GM12891 (cell line): ENCODE measurements at places on chromosomes 11 and 22.

GRCh38 chr11:79762279-79762921 is 321.6 kb upstream of the TENM4 start:
- no peak for DNase-seq

DNA sequence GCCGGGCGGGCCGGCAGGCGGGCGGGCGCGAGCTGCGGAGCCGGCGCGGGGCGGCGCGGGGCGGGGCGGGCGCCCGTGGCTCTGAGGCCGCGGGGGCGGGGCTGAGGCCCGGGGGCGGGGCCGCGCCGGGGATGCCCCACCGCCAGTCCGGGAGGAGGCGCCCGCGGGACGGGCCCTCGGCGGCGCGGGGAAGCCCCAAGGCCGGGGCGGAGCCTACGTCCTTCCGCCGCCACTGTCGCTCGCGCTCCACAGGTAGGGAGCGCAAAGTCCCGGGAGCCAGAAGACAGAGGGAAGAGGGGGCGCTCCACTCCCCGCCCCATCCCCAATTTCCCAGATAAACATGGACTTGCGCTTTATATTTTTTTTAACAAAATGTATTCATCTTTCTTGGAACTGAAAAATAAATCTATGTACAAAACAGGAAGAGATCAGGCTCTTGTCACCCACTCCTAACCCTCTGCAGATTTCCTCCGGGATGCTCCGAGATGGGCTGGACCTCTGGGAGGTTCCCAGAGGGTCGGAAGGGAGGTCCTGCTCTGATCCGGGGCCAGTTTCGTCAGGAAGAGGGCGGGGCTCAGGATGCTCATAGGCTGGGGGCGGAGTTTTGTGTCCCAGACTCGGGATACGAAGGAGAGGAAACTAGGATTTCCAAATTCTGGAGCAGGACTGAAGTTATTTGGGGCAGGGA is at the start of gene MAP4K2:
MAP4K2 (minus strand) TSS at position 57 of the 688 bp plus-strand sequence. CDS start 65 bp downstream, outside the sequence.
- DNase-seq, result peak; percentile 98

DNA sequence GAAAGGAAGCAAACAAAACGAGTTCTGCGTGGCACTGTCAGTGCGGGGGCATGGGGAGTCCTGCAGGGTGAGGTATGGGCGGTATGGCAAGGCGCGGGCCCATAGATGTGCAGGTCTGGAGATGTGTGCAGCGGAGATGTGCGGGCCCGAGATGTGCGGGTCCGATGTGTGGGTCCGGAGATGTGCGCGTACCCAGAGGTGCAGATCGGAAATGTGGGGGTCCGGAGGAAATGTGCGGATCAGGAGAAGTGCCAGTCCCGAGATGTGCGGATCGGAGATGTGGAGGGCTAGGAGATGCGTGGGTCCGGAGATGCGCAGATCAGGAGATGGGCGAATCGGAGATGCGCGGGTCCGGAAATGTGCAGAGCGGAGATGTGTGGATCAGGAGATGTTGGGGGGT is 35.9 kb downstream of the CDPF1 start:
- DNase-seq, result no peak

GRCh38 chr11:117759305-117759704 is 37.7 kb downstream of the DSCAML1 start:
- DNase-seq, result no peak

DNA sequence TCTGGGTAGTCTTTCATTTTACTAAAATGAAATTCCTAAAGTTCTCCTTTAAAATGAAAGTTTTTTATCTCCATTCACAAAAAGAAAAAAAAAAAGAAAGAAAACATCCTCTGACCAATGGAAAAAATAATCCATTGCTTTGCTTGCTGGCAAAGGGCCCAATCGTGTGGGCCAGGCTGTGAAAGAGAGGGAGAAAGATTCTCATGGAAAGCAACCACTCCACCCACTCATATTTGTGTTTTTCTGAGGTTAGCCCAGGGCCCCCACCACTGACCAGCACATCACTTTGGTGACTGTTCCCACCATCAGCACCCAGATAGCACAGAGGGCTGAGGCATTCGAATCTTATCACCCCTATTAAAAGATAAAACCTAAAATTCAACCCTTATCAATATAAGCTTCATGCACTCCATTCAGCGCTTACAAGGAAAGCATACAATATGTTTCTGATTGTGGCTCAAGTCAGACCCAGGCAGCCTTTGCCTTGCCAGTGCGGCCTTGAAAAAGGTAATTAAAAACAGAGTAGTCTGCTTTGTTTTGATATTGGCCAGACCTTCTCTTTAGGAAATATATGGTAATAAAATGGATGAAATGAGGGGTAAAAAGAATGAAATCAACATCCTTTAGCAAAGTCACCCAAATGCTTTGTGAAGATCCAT is 192.8 kb downstream of the ETS1 start:
- no peak for DNase-seq

- peak; percentile 84 for DNase-seq
Measured at GRCh38 chr11:118924591-118925585, 838 bp downstream of the BCL9L start.

DNA sequence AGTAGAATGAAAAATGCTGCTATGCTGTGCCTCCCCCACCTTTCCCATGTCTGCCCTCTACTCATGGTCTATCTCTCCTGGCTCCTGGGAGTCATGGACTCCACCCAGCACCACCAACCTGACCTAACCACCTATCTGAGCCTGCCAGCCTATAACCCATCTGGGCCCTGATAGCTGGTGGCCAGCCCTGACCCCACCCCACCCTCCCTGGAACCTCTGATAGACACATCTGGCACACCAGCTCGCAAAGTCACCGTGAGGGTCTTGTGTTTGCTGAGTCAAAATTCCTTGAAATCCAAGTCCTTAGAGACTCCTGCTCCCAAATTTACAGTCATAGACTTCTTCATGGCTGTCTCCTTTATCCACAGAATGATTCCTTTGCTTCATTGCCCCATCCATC is 14.9 kb upstream of the HBE1 start:
- DNase-seq, result no peak

DNA sequence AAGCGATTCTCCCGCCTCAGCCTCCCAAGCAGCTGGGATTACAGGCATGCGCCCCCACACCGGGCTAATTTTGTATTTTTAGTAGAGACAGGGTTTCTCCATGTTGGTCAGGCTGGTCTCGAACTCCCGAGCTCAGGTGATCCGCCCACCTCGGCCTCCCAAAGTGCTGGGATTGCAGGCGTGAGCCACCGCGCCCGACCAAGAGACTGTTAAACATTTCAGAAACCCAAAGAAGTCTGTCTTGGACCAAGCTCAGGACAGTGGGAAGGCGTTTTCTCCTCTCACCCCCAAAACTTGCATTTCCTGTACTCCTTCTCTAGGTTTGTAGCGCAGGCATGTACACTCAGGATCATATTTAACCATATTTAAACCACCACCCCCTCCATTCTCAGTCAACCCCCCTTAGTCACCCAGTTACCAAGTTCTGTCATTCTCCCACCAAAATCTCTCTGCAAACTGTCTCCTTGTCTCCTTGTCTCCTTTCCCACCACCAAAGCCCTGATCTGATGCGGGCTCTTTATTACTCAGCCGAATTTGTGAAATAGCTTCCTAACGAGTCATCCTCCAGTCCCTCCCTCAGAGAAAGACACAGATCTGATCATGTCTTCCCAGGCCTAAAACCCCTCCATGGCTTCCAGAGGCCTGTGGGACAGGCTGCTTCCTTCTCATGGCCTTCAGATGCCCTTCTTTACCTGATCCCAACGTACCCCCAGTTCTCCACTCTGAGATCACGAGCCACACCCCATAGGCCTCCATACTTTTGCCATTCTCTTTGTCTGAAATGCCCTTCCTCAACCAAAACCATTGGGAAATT is 29.0 kb upstream of the CREB3L1 start:
- DNase-seq, result no peak

GRCh38 chr11:62771144-62772021 is at the start of gene TAF6L:
TSS of gene TAF6L (plus strand) at chr11:62771396. CDS start at chr11:62775784, 4,388 bp downstream.
- peak; percentile 78 for DNase-seq

DNA sequence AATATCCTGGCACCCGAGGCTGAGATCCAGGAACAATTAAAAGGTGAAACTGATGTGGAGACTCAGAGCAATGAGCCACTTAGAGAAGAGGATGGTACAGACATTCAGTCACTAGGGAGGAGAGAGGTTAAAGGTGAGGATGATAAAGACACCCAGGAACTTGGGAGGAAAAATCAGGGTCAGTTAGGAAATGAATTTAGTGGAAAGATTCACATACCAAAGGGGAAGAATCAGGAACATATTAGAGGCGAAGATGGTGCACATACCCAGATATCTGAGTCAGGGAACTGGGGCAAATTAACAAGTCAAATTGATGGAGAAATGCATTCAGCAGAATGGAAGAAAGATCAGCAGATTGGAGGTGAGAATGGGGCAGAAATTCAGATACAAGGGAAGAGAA is 4.1 kb upstream of the MEI1 start:
- DNase-seq, result no peak

DNA sequence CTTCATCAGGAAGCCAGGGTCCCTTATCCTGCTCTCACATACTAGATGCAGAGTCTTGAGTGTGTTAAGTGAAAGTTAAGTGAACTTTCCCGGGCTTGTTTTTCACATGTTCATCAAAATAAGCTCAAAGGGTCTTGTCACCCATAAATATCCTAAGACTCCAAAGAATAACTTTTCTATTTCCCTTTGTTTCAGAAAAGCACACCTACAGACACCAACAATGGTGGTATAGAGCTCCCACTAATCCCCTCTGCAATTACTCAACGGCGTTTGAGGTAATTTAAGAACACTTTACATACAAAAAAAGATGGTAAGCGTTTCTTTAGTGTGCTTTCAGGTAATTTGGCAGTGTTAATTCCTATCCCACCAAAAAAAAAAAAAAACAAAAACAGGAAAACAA is 2.5 kb downstream of the PRR14L start:
- no peak for DNase-seq

DNA sequence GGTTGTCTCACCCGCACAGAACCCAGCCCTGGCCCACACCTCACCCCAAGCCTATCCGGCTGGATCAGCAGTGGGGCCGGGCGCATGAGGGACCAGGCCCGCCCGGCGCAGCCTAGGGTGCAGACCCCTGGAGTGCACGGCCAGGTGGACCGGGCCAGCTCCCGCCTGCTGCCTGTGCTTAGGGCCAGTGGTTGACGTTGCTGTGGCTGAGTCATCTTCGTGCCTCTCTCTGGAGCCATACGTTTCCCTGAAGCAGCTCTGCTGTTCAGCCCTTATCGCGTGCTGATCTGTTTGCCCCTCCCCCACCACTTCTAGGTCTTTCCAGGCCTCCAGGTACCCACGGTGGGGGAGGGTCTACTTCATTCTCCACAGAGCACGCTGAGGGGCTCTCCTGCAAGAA is 39.5 kb downstream of the CDKN1C start:
- no peak for DNase-seq

- DNase-seq, result no peak
Measured at GRCh38 chr11:81174646-81175330, 1558.9 kb downstream of the FAM181B start.

- DNase-seq, result no peak
Measured at GRCh38 chr11:47912843-47913437, 64.8 kb upstream of the NUP160 start.

- DNase-seq, result no peak
Measured at GRCh38 chr11:37040921-37041320, 442.9 kb upstream of the RAG2 start.

- DNase-seq, result no peak
Measured at GRCh38 chr11:85740481-85741400, 54.7 kb upstream of the CCDC89 start.

- peak; percentile 87 for DNase-seq
Measured at GRCh38 chr11:65780770-65781151, at the start of gene AP5B1. TSS of gene AP5B1 (minus strand) at chr11:65780976. CDS start at chr11:65780591, 385 bp downstream.

DNA sequence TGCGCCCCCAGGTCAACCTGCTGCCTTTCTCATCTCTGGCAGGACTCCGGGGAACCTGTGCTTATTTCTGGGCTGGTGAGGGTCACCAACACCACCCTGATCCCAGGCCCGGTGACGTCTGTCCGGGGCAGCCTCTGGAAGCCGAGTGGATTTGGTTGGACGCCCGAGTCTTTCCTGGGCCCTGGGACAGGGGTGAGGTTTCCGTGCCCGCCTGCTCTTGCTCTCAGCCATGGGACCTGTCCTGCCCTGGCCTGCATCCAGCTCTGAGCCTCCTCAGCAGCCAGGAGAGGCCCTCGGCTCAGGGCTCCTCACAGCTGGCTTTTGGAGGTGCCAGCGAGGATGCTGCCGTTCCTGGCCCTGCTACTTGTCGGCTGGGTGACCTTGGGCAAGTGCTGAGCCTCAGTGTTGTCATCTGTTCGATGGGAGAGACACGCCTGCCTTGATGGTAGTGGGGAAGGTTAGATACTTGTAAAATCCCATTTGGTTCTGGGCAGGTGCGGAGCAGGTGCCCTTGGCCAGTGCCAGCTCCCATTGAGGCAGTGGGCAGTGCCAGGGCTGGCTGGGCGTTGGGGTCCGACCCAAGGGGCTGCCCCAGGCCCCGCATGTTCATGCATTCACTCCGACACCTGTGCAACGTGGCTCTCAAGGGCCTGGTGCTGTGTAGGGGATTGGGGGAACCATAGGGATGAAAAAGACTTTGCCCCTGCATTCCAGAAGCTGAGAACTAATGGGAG is 58.9 kb upstream of the THY1 start:
- DNase-seq, result no peak

- DNase-seq, result no peak
Measured at GRCh38 chr11:134015556-134015955, 53.3 kb upstream of the JAM3 start.

DNA sequence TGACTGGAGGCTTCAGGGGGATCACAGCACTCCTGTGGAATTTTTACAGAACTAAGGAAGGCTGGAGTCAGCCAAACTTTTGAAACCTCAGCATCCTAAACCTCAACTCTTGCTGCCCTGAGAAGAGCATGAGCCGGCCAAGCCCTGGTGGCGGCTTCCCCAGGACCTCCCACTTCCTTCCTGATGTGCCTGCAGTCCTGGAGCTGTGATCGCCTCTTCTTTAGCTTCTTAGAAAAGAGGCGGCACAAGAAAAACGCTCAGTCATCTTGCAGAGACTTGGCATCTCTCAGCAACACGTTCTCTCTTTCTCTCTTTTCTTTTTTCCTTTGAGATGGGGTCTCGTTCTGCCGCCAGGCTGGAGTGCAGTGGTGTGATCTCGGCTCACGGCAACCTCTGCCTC is 40.4 kb upstream of the AMPD3 start:
- no peak for DNase-seq

DNA sequence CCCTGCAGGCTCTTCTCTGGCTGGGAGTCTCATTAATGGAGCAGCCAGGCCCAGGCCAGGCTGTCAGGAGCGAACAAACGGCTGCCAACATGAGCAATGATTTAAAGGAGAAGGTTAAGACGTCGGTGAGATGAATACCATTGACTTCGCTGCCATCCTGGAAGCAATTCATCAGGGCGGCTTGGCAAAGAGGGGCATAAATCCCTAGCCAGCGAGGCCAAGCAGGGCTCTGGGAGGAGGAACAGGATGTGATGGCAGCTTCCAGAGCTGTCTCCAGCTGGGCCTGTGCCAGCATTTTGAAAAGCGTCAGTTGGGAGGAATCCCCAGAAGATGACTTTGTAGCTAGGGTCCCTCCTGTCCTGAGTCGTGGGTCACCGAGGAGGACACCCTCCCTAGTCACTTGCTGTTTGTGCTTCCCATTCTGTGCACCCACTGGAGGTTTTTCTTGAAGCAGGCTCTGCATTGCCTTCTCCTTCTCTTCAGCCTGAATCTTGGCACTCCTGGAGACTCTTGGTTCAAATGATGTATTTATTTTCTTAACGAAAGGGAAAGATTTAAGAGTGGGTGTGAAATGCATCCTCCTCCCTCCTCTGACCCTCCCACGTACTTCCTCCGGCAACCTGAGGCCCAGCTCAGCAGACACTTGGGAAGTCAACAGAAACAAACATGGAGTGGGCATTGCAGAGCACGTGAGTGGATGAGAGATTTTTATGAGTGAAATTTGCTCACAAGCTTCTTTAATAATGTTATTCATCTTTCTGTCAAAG is 476.3 kb upstream of the CADM1 start:
- DNase-seq, result no peak

- no peak for DNase-seq
Measured at GRCh38 chr11:61406067-61406466, 13.7 kb downstream of the TMEM216 start.
